ENCODE measurements at places on chromosomes 4 and X.

DNA sequence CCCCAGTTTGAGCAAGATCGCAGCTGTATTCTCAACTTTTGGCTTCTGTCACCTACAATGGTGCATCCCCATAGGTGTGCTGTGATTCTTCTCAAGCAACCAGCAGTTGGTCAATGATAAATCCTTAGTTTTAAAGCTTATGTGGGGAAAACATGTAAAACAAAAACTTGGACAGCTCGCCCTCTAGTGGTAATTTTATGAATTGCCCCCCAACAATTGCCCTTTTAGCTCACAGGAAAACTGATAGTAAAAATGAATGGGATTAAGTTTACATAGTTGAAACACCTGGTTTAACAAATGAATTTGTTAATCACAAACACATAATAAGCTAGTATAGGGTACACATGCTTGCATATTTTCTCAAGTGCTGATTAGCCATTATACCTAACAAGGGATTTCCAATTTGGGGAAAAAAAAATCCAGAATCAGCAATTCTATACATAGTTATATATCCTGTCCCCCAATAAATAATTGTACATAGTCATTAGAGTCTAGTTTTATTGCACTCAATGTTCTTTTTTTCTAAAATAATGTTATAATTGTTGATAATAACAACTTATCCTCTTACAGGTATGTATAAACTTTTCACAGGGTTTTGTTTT is 30.1 kb downstream of the TEX13A start:
- DNase-seq, result peak; percentile 17

GRCh38 chr4:160353548-160353947 is 1250.7 kb downstream of the RAPGEF2 start:
- no peak for DNase-seq

- DNase-seq, result peak; percentile 44
Measured at GRCh38 chrX:138745196-138745595, 33.7 kb upstream of the FGF13 start.

- no peak for DNase-seq
Measured at GRCh38 chrX:117487421-117487820, 629.2 kb downstream of the KLHL13 start.

- no peak for DNase-seq
Measured at GRCh38 chr4:110480031-110480549, 4.1 kb downstream of the ENPEP start.

GRCh38 chr4:138843616-138844015 is 172.0 kb upstream of the NOCT start:
- no peak for DNase-seq

DNA sequence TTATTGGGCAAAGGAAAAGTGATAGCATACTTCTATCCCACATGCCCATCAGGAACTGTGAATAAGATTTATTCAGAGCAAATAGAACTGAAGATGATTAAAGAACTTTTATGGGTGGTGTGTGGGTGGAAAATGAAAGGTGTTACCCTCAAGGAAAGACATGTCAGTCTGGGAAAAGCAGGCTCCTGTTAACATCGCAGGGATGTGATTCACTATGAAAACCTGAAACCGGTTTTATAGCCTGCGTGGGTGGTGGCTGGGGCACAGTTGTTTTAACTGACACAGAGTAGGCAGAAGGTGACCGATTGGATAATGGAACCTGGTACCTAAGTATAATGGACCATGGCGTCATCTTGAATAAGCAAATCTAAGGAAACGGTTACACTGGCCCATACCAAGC is 61.3 kb upstream of the CASK start:
- no peak for DNase-seq

DNA sequence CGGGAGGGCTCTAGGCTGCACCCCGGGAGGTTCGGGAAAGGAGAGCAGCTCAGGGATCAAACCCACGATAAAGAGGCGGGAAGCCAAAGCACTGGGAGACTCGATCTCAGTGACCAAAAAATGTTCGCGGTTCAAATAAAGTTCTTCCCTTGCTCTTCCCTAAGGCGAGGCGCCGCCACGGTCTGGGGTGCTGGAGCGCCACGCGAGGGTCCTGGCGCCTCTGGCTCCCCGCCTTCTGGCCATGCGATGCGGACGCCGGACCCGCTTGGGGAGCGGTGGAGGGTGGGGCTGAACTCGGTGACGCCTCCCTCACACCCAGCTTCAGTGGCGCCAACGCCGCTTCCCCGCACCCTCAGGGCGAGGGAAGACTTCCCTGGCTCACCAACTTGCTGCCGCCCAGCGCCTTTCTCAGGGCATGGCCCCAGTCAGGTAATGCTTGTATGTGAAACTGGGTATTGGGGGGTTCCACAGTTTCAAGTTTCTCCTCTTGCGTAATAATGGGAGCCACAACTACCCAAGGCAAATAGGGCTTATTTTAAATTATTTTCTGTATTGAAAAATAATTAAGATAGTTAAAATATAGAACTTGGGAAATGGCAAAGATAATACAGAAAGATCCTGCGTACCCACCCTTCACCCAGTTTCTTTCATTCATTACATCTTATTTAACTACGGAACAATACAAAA is at the start of gene QRFPR:
Gene QRFPR (minus strand): TSS at position 243 of the 687 bp plus-strand sequence. CDS start 371 bp downstream, outside the sequence.
- DNase-seq, result no peak

GRCh38 chr4:41454423-41454822 is 83.5 kb upstream of the LIMCH1 start:
- DNase-seq, result no peak

DNA sequence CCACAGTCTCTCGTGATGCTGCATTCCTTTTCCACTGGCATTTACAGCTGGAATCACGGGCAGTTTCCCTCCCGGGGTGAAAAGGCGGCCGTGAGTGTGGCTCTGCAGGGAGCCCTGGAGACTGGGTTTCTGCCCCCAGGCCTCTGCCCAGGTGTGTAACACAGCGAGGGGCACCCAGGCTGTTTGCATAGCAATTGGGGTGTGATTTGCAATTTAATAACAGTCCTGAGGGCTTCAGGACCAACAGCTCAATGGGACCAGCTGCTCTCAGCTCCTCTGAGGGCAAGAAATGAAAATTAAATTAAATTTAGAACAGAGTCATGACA is 99.0 kb upstream of the SHOX start:
- no peak for DNase-seq

DNA sequence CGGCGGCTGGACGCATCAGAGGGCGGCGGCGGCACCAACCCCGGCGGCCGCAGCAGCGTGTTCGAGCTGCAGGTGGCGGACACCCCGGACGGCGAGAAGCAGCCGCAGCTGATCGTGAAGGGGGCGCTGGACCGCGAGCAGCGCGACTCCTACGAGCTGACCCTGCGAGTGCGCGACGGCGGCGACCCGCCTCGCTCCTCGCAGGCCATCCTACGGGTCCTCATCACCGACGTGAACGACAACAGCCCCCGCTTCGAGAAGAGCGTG is 1.9 kb downstream of the PCDH7 start:
- no peak for DNase-seq

- DNase-seq, result no peak
Measured at GRCh38 chrX:16018291-16018690, 105.1 kb upstream of the GRPR start.

DNA sequence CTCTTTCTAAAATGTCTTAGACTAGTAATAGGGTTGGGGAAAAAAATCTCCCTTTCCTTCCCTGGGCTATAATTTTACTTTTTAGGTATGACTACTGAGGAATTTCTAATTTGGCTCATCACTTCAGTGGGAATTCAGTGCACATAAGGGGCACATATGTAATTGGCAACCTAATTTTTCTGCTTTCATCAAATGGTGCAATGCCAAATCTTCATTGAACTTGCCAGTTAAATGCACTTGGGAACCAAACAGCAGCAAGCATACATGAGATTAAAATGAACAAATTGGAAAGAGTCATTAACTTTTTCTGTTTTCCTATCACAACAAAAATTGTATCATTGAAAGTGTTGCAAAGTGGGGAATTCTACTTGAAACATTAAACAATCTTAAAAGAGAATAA is 2.9 kb upstream of the CCSER1 start:
- DNase-seq, result no peak

DNA sequence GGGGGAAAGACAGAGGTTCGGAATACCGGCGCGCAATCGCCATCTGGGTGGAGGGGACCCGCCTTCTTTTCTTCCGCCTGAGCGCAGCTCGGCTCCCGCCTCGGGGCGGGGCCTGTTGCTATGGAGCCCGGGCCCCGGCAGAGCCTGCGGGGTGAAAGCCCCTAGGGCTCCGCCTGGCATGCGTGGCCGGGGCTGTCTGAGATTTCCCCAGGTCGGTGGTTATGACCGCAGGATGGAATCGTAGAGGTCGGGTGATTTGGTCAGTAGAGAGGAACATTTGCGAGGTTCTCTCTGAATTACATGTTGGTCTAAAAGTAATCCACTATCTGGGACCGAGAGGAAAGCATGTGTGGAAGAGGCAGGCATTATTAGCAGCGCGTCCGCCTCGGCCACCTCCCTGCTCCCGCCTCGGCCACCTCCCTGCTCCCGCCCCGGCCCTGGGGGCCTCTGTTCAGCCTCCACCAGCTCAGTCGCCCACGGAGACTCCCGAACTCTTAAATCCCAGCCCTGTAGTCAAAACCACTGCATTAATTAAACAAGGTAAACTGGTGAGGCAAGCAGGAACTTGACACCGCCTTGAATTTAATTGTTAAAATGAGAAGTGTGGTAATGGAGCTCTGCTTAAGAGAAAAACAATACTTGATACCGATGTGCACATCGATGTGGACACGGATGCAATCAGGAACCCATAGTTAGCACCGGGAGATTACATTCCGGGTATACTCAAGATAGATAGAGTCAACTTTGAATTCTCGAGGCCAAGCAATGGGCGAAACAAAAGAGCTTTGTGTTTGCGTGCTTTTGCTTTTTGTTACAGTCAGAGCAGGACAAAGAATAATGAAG is 45.2 kb downstream of the TRIM2 start:
- DNase-seq, result peak; percentile 79

DNA sequence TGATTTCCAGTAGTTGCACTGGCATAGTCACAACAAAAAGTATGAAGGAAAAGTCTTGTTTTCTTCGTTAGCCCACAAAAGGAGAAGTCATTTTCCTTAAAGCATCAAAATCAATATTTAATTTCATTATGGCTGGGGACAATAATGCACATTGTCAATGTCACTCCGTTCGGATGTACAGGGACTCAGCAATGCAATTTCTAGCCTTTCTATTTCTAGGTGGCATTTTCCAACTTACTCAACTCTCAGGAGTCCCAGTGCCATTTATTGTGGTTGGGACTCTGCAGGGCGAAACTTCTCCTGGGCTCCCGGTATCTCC is 99.6 kb downstream of the CEP135 start:
- no peak for DNase-seq

- no peak for DNase-seq
Measured at GRCh38 chr4:2860391-2861348, 17.0 kb downstream of the ADD1 start.

DNA sequence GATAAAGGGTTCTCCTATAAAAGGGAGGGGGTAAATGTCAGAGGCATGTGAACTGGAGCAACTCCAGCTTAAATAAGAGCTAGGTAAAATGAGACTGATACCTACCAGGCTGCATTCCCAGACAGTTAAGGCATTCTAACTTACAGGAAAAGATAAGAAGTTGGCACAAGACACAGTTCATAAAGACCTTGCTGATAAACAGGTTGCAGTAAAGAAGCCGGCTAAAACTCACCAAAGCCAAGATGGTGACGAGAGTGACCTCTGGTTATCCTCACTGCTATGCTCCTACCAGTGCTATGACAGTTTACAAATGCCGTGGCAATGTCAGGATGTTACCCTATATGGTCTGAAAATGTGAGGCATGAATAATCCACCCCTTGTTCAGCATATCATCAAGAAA is 13.1 kb upstream of the SULT1B1 start:
- no peak for DNase-seq

DNA sequence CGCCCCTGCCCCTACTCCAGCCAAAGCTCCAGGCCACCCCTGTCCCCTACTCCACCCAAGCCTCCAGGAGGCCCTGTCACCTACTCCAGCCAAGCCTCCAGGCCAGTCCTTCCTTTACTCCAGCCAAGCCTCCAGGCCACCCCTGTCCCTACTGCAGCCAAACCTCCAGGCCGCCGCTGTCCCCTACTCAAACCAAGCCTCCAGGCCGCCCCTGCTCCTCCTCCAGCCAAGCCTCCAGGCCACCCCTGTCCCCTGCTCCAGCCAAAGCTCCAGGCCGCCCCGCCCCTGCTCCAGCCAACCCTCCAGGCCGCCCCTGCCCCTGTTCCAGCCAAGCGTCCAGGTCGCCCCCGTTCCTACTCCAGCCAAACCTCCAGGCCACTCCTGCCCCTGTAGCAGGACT is 5.1 kb upstream of the ASMT start:
- no peak for DNase-seq

DNA sequence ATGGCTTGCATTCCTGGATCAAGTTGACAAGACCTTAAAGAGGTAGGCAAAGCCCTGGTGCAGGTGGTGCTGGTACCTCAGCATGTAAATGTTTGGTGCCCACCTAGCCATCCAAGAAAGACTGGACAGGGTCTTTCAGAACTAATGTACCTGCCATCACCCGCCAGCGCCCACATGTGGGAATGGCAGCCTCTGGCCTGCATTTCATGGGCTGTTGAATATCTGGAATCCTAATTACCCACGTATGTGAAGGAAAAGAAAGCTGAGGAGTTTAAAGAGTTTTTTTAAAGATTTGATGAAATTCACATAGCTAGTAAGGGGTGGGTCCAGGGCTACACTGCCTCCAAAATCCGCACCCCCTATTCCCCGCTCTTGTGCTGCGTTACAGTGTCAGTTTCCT is 8.6 kb upstream of the CCDC149 start:
- no peak for DNase-seq

- DNase-seq, result no peak
Measured at GRCh38 chrX:139826065-139827044, 106.5 kb downstream of the ATP11C start.

- no peak for DNase-seq
Measured at GRCh38 chrX:28189011-28189410, 207.8 kb upstream of the DCAF8L1 start.

DNA sequence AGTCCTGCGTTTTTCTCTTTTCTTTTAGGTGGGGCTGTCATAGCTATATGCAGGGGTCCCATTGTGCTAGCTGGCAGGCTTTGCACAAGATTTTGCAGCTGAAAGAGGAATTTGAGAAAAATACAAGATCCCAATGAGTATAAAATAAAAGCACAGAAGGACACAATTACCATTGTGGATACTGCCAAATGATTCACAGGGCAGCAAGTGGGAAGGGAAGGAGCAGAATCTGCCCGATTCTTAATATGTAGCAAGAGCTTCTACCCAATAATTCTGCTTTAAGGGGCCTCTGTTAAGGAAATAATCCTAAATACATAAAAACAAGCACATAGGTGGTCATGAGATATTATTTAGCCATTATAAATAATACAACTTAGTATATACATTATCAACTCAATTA is 25.9 kb upstream of the ING2 start:
- DNase-seq, result no peak

DNA sequence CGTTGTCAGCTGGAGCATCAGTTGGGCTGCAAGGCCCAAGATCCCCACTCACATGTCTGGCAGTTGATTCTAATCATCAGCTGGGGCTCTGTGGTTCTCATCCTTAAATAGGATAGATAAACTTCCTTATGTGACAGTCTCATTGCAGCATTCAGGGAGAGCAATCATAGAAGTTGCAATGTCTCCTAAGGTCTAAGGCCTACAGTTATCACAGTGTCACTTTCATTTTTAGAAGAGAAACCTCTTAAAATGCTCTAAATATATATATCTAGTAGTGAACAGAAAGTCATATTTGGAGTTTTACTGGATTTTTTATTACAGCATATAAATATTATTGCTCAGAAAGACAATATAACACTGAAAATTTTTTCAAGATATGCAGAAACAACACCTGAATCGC is 226.0 kb upstream of the PPP1R2C start:
- peak; percentile 41 for DNase-seq

All from GM12865 (cell line).